Mesenteric fat pad (tissue), 1 donor: ENCODE measurements at places on chromosomes 16 and 17. TPM values are rescaled to one million over a fixed set of nuclear protein-coding genes. Genes with fewer than 3 reads are reported as not detected.

Gene YBX2
- 2.3 TPM for total RNA-seq

Gene SOX9
- 2.2 TPM for total RNA-seq

Gene SLFN11
- 54.7 TPM for total RNA-seq

Gene TTC19
- 27.0 TPM for total RNA-seq

Gene KRTAP4-4
- total RNA-seq, result not detected

Gene NACA2
- not detected for total RNA-seq

Gene CES2
- 47.6 TPM for total RNA-seq

Gene RNF227
- 0.80 TPM for total RNA-seq

Gene VASN
- 26.6 TPM for total RNA-seq

Gene NOD2
- 4.5 TPM for total RNA-seq

Gene FBXL19
- total RNA-seq, result 11.4 TPM

Gene TNFRSF12A
- 84.8 TPM for total RNA-seq

Gene ETV4
- total RNA-seq, result 0.48 TPM

- peak; percentile 96 for DNase-seq
Measured at GRCh38 chr16:89720813-89721545, at the start of the genes VPS9D1 and ZNF276. Gene VPS9D1, minus strand, starts transcription at chr16:89720898. Its CDS starts 37 bp downstream, at chr16:89720861. Gene ZNF276, plus strand, starts transcription at chr16:89721537. Its CDS starts 104 bp downstream, at chr16:89721641.

- DNase-seq, result no peak
Measured at GRCh38 chr16:10083301-10083700, 98.9 kb downstream of the GRIN2A start.

GRCh38 chr17:77365584-77366186 is 224.9 kb downstream of the SEC14L1 start:
- no peak for DNase-seq

GRCh38 chr16:77444147-77444460 is 9.3 kb upstream of the ADAMTS18 start:
- no peak for DNase-seq

DNA sequence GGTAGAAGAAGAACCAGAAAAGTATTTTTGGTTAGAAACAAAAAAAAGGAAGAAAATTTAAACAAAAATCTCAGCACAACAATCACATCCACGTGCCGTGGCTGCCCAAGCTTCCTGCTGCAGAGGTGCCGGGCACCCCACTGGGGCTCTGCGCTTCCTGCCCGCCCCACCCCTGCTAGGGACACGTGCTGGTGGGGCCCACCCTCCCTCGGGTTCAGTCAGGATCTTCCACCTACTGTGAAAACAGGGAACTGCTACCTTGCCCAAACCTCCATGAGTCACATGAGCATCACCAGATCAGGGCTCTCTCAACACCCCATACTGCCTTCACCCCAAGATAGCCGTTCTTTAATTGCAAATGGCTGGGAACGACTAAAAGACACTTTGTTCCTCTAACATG is 24.4 kb upstream of the CYTH1 start:
- no peak for DNase-seq

- DNase-seq, result no peak
Measured at GRCh38 chr16:82389956-82390650, 220.1 kb upstream of the MPHOSPH6 start.

DNA sequence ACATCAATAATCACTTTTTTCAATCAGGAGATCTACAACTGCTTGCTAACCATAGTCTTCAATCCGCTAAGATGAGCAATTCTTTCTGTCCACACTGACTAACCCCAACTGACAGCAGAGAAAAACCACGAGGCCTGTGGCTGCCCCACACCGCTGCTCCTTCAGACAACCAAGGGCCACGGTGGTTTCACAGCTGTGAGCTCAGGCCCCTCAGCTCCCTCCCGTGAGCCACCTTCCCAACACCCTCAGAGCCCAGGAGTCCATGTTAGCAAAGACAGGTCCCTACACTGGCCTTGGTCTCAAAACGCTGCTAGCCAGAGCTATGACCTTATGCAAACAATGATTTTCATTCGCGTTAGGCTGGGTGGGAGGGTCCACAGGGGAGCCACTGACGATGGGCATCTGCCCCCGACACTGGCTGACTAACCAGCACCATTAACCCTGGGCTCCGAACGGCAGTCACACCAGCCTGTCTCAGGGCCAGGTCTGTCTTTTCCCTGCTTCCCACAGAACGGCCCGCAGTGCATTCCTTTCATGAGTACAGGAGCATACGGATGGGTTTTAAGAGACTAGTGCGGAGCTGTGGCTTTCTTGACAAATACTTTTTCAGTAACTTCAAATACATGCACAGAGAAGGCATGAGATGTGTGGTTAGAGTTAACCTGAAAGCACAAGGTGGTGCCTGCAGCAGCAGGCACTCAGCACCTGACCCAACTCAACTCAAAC is 67.3 kb downstream of the ANKRD11 start:
- DNase-seq, result no peak

DNA sequence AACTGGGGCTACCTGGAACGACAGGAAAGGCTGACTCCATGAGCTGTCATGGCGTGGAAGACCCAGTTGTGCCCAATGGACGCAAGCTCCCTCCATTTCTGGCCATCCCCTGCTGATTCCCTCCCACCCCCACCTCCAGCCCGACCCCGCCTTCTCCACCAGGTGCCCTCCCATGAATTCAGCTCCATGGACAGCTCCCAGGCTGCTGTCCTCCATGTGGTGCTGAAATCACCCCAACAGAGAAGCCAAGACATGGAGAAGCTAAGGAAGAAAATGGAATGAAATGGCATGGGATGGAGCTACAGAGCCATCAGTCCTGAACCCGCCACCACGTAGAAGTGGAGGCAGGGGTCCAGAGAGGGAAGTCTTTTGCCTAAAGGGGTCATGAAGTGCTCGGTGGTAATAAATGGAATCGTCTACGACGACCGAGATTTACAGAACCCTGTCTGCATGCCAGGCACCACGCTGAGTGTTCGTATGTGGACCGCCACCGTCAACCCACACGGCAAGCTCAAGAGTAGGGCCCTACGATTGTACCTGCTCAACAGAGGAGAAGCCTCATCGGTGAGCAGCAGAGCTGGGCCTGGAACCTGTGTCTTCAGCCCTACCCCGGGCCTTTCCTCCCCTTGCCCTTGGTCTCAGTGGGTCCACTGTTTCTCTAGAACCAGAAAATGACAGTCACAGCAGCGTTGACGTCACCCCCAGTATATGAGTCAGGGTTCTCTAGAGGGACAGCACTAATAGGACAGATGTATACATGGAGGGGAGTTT is 9.3 kb upstream of the ZC3H18 start:
- DNase-seq, result no peak

- peak; percentile 81 for DNase-seq
Measured at GRCh38 chr17:80799538-80800480, 191.8 kb upstream of the CHMP6 start.

DNA sequence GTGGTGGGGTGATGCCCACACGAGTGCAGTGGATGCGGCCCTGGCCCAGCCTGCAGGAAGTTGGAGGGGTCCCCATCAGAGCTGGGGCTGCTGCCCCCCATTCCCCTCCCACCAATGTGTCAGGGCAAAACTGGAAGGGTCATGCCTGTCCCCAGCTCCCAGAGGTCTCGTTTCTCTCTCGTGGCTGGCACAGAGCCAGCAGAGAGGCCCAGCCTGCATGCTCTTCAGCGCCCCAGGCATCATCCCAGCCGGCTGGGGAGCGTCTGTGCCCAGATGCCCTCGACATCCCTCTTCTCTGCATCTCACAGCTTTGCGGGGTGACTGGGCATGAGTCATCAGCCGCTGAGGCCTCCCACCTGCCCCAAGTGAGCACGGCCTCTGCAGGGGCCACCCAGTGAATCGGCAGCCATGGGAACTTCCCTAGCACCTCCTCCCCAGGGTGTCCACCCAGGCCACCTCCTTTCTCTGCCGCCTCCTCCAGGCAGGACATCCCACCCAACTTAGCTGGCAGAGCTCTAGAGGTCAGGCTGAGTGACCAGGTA is 9.8 kb upstream of the CSNK1D start:
- no peak for DNase-seq

DNA sequence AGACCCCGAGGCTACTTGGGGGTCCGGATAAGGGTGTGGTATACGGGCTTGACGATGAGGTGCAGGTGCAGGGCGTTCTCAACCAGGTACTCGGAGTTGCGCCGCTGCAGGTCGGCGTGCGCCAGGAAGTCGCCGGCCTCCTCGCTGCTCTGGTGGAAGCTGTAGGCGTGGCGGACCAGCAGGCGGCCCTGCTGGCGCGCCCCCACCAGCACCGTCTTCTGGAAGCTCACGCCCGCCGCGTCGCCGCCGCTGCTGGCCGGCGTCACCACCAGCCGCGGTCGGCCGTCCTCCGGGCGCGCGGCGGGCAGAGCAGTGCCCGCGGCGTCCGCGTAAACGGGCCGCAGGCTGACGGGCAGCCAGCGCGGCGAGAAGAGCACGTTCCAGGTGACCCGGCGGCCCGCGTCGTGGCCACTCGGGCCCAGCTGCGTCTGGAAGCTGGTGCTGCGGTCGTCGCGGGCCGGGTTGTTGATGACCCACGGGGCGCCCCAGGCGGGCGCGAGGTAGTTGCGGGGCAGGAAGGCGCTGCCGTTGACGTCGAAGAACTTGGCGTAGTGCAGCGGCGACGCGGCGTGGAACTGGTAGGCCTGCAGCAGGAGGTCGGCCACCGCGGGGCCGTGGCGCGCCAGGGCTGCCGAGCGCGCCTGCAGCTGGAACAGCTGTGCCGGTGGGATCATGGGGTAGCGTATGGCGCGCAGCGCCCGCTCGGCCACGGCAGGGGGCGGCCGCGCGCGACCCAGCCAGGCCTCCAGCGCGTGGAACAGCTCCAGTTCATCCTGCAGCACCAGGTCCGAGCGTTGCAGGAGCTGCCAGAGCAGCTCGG is 4.8 kb downstream of the BTBD17 start:
- DNase-seq, result no peak

GRCh38 chr17:15955793-15956541 is 11.0 kb downstream of the ADORA2B start:
- DNase-seq, result no peak

DNA sequence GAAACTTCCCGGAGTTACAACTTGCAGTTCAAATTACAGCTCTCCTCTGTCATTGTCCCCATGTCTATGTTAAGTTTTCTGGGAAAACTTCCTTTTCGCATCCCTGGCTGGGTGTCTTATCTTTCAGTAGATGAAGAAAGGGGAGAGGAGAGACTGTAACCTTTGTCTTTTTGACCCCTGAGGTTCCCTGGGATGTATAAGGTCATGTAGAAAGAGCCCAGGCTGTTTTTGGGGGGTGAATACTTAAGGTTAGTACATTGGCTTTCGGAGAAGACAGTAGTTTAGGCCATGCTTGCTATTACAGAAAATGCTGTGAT is 31.1 kb downstream of the HS3ST3B1 start:
- no peak for DNase-seq

DNA sequence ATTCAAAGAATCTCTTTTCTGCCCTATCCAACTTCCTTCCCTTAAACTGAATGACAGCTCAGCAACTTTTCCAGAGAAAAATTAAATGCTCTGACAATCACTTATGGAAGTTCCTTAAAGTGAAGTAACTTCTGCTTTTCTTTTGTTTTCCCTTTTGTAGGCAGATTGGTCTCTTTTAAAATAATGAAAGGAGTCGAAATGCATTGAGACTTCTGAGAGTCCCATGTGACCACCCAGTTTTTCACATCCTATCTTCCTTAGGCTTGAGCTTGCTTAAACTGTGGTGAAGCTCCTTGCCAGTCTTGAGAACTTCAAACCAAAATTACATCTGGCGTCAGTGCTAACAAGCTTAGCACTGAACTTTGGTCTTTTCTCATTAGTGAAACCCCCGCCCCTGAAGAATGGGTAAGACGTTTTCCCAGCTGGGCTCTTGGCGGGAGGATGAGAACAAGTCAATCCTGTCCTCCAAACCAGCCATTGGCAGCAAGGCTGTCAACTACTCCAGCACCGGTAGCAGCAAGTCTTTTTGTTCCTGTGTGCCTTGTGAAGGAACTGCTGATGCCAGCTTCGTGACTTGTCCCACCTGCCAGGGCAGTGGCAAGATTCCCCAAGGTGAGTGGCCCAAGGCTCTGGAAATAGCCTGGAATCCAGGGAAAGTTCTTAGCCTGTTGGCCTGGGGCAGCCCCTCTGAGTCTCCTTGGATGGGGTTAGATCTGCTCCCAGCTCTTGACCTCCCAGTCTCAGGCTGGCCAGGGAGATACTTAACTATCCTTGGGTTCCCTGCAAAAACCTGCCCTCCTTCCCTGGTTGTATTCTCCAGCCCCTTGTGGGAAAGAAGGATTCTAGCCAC is 1.2 kb downstream of the TMEM106A start:
- no peak for DNase-seq
